Right lobe of liver (tissue), 6 donors: ENCODE measurements at places on chromosomes 2 and 18.

DNA sequence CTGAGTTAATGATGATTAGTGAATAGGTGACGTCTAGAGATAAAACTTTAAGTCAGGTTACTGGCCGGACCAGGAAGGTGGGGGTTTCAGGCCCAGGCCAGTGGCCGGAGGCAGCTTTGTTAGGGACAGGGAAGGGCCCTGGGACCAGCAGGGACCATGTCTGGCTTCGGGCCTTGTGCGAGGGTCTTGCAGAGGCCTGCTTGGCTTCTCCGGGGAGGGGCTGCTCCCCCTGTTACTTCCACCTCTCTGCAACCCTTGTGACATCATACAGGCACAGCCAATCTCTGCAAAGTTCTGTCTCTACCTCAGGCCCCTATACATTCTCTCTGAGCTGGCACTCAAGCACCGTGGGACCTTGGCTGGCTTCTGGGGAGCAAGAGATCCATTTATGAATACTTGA lies at the start of gene ALLC:
TSS of gene ALLC (plus strand) at position 320 of the 400 bp plus-strand sequence. CDS start 12,958 bp downstream, outside the sequence.
- no peak for DNase-seq

GRCh38 chr2:237588044-237588696 lies 2.4 kb downstream of the RAB17 start:
- peak; percentile 63 for DNase-seq

DNA sequence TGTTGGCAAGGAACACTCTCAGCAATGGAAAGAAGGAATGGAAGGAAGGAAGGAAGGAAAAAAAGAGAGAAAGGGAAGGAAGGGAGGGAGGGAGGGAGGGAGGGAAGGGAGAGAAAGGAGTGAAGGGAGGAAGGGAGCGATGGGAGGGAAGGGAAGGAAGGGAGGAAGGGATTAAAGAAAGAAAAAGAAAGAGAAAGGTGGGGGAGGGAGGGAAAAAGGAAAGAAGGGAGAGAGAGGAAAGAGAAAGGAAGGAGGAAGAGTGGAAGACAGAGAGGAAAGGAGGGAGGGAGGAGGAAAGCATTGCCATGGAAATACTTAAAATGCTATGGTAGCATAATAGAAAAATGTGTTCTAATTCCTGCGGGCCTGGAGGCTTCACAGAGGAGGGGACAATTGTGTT lies 22.4 kb downstream of the TTR start:
- no peak for DNase-seq

- DNase-seq = no peak
Observed at GRCh38 chr18:3664563-3665178, 214.7 kb downstream of the TGIF1 start.

DNA sequence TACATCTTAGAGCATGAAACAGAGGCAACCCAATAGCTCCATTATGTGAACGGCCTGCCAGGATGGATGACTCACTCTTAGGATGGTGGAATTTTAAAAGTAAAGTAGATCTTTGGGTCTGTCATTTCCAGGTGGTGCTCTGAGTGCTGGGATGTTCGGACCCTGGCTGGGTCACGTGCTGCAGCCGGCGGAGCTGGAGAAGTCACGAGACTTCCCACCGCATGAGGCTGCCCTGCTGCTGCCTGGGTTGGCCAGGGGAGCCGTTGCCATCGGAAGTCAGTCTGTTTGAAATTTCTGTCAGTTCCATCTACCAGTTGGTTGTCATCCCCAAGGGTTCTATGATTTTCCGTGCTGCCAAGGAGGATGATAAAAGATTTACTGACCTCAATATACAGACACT lies 93.3 kb upstream of the ALKAL2 start:
- DNase-seq = no peak

DNA sequence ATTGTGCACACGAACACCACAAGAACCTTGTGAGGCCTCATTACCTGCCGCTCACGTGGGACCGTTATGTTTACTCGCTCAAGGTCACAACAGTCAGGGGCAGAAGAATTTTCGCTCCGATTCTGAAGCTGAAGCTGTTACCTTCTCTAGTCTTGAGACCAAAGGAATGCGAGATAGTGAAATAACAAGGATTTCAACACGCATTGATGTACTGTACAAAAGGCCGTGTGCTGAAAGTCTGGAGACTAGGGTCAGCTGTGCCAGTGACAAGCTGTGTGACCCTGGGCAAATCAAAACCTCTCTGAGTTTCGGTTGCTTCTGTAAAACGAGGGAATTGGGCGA lies 583 bp downstream of the NEMP2 start:
- DNase-seq = peak; percentile 67

DNA sequence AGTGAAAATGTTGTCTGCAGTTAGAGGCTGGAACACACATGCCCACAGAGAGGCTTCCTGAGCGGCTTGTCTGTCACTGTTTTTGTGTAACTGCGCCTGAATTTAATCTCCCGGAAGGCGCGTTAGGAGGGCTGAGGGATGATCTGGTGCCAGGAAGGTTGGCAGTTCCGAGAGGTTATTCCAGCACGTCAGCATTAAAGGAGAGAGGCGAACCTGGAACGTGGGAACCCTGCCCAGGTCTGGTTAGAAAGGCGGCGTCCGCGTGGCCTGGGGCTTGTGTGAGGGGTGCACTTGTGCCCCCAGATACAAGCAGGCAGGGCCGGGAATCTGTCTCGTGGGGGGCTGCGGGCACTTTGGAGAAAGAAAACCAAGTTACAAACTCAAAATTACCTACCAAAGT lies 75.3 kb downstream of the NFATC1 start:
- no peak for DNase-seq

GRCh38 chr2:148021886-148022285 lies 995 bp downstream of the MBD5 start:
- DNase-seq = no peak

GRCh38 chr18:73645160-73645715 lies 502.4 kb downstream of the FBXO15 start:
- no peak for DNase-seq

DNA sequence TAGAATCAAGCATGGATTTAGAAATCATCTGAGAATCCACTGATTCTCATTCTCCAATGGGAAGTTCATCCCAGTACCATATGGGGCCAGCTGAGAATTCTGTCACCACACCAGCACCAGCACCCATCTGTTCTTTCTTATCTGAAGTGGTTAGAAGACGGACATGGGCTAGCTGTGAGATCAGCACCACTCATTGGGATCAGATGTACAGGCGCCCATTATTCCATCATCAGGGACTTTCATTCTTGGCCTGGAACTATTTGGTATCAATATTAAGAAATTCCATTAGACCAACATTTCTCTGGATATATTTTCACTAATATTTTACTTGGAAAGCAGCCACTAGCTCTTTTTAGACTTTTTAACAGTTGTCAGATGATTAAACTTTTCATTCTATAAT lies 185.9 kb upstream of the LINC00305 start:
- DNase-seq = no peak

DNA sequence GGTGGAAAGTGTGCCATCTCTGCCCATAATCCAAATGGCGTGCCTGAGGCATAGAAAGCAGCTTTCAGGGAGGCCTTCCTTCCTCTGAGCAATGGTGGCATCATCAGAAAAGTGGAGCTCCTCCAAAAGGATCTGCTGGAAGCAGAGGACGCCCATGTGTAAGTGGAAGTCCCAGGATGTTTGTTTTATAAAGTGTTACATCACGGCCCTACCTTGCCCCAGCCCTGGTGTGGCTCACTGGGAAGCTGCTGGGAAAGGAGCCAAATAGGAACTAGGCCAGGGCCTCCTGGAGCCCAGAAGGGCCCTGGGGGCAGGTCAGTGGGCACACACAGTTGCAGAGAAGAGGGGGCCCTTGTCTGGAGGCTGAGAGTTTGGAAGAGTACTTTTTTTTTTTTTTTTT lies 4.2 kb upstream of the ODC1 start:
- DNase-seq = peak; percentile 94

DNA sequence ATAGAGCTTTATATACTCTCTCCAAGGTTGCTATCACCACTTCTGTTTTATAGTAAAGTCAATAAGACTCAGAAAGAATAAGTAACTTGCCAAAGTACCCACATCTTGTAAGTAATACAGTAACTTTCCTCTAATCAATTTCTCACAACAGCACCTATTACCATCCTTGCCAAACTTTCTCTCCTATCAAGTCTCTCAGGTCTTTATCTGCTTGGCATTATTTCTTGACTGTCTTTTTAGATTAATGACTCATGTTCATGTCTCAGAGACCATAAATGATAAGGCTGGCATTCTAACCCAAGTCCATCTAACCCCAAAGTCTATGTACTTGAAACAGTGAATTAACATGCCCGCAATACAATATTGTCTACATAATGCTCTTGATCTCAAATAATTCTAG lies 618.0 kb upstream of the ZEB2 start:
- DNase-seq = no peak

GRCh38 chr2:202064881-202065230 lies 8.2 kb upstream of the KIAA2012 start:
- no peak for DNase-seq

DNA sequence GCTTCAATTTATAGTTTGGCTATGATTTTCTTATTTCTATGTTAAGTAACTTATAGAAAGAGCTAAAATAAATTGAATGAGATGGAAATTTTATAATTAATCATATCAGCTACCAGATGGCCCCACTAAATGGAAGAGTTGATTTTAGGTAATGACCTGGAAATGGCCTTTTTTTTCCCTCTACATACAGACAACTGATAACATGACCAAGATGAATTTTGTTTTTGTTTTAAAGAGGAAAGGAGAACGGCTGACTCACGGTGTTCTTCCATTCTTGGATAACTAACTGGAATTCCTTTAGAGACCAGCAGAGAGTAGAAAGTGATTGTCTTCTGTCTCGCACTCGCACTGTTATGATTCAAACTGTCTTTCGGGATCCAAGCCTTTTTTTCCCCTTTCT lies 91.0 kb downstream of the TMEM185B start:
- DNase-seq = no peak

DNA sequence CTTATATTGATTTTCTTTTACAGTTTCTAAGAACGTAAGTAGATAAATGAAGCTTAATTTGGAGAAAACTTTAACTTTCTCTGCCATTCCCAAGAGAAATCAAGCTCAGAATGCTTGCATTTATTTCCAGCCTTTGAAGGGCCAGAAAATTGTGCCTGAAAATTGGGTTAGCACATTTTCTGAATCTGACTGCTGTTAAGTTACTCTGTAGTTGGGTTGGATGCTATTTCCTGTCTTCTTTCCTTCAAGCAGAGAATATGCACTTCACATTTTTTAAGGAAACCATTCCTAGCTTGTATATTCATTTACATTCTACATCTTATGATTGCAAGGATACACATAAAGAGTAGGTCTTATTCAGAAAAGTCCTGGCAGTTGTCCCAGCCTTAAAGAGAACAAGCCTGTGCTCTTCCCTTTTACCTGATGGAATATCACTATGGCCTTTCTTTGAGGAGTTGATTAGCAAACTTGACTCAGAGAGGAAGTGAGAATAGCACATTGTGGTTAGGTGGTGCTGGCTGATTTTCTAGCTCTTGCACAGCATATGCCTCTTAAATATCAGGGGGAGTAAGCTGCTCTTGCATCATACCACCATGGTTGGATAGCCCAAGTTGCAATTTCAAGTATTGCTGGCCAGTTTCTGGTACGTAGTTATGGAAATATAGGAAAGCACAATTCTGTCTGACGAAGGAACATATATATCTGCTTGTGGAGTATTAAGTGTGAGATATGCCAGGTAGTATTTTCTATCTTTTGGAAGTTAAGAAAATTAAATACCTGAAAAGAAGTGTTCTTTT lies 133.7 kb downstream of the COMMD1 start:
- no peak for DNase-seq

DNA sequence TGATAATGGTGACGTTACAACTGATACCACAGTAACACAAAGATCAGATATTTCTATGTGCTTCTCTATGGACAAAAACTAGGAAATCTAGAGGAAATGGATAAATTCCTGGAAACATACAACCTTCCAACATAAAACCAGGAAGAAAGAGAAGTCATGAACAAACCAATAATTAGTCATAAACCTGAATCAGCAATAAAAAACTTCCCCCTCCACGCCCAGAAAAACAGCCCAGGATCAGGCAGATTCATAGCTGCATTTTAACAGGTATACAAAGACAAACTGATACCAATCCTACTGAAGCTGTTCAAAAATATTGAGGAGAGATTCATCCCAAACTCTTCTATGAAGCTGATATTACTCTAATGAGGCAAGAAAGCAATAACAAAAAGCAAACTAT lies 1535.2 kb upstream of the LRRTM1 start:
- DNase-seq = no peak

GRCh38 chr2:220674033-220674432 lies 898.1 kb downstream of the EPHA4 start:
- no peak for DNase-seq

GRCh38 chr18:72181241-72181764 lies 362.8 kb downstream of the CBLN2 start:
- no peak for DNase-seq

- DNase-seq = no peak
Observed at GRCh38 chr2:217362710-217363109, 502.8 kb upstream of the TNP1 start.

DNA sequence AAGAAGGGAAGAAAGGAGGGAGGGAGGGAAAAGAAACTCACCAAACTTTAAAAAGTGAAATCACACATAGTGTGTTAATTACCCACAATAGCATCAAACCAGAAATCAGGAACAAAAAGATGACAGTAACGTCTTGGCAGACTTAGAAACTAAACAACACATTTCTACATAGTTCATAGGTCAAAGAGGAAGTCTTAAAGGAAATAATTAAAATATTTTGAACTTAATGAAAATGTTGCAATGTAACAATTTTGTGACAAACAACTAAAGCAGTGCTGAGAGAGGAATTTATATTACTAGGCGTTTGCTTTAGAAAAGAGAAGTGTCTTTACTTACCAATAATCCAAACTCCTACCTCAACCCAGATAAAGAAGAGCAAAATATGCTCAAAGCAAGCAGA lies 505.0 kb upstream of the ID2 start:
- no peak for DNase-seq

GRCh38 chr2:226643030-226643945 lies 156.3 kb downstream of the IRS1 start:
- DNase-seq = no peak

- DNase-seq = peak; percentile 43
Observed at GRCh38 chr2:120541553-120541932, 194.1 kb upstream of the GLI2 start.

GRCh38 chr2:29206941-29207340 lies 91.7 kb downstream of the CLIP4 start:
- no peak for DNase-seq
